ENCODE measurements at places on chromosomes 11 and 22. TPM values are rescaled to one million over a fixed set of nuclear protein-coding genes. Genes with fewer than 3 reads are reported as not detected.

The OR51B4 gene
- 0.08 TPM for polyA plus RNA-seq

The NEFH gene
- 0.59 TPM for polyA plus RNA-seq

The PARVG gene
- polyA plus RNA-seq = 0.02 TPM

The RIN1 gene
- polyA plus RNA-seq = 4.7 TPM

The PNPLA5 gene
- polyA plus RNA-seq = not detected

The MRPL21 gene
- 69.1 TPM for polyA plus RNA-seq

The INSC gene
- not detected for polyA plus RNA-seq

The MYO7A gene
- 1.3 TPM for polyA plus RNA-seq

The DNAJC4 gene
- polyA plus RNA-seq = 64.6 TPM

The MS4A7 gene
- polyA plus RNA-seq = 0.04 TPM

The TRIM34 gene
- 14.6 TPM for polyA plus RNA-seq

The OR52N4 gene
- 0.08 TPM for polyA plus RNA-seq

The C11orf91 gene
- polyA plus RNA-seq = 0.21 TPM

The GP1BB gene
- polyA plus RNA-seq = 6.2 TPM

The RAB36 gene
- 3.3 TPM for polyA plus RNA-seq

The SMARCB1 gene
- polyA plus RNA-seq = 148 TPM

The PANX3 gene
- polyA plus RNA-seq = not detected

The KCTD21 gene
- polyA plus RNA-seq = 11.9 TPM

The OSBPL5 gene
- 8.6 TPM for polyA plus RNA-seq

The PELI3 gene
- polyA plus RNA-seq = 2.8 TPM

The TMEM191B gene
- polyA plus RNA-seq = 0.33 TPM

The GLYAT gene
- not detected for polyA plus RNA-seq

The INS gene
- polyA plus RNA-seq = not detected

The OVOL1 gene
- not detected for polyA plus RNA-seq

The EXPH5 gene
- polyA plus RNA-seq = 0.03 TPM

The ALKBH3 gene
- polyA plus RNA-seq = 23.0 TPM

The TLCD5 gene
- 8.3 TPM for polyA plus RNA-seq

The LGALS12 gene
- polyA plus RNA-seq = not detected

The OR4B1 gene
- polyA plus RNA-seq = not detected

The OR10A2 gene
- polyA plus RNA-seq = not detected

The TMEM121B gene
- 0.21 TPM for polyA plus RNA-seq

The TM7SF2 gene
- polyA plus RNA-seq = 47.1 TPM

The OR5A1 gene
- polyA plus RNA-seq = not detected

The OR4X1 gene
- polyA plus RNA-seq = not detected

The BIRC2 gene
- polyA plus RNA-seq = 42.8 TPM

The NPTXR gene
- 0.37 TPM for polyA plus RNA-seq

The ACRV1 gene
- polyA plus RNA-seq = not detected

The ZP1 gene
- polyA plus RNA-seq = not detected

The TMEM132A gene
- polyA plus RNA-seq = 74.3 TPM

The AGBL2 gene
- 0.08 TPM for polyA plus RNA-seq

The SMTNL1 gene
- polyA plus RNA-seq = not detected

The CABP7 gene
- polyA plus RNA-seq = not detected

The INPP5J gene
- polyA plus RNA-seq = 0.43 TPM

The OR9G1 gene
- not detected for polyA plus RNA-seq

The CDC45 gene
- polyA plus RNA-seq = 33.2 TPM

The ASRGL1 gene
- polyA plus RNA-seq = 23.7 TPM

The XKR3 gene
- polyA plus RNA-seq = not detected

The SERPIND1 gene
- polyA plus RNA-seq = 0.94 TPM

The NAALAD2 gene
- 0.56 TPM for polyA plus RNA-seq

The FREY1 gene
- 0.84 TPM for polyA plus RNA-seq

The OLFML1 gene
- polyA plus RNA-seq = not detected

The PATE2 gene
- not detected for polyA plus RNA-seq

The OR5B21 gene
- polyA plus RNA-seq = not detected

The FAM180B gene
- polyA plus RNA-seq = not detected

The KCNA4 gene
- polyA plus RNA-seq = not detected

The FGF4 gene
- not detected for polyA plus RNA-seq

All from endothelial cell of umbilical vein (primary cell).